ENCODE measurements at places on chromosomes 6 and 20.

GRCh38 chr6:105019285-105019684 lies 62.4 kb downstream of the LIN28B start:
- DNase-seq, result no peak

DNA sequence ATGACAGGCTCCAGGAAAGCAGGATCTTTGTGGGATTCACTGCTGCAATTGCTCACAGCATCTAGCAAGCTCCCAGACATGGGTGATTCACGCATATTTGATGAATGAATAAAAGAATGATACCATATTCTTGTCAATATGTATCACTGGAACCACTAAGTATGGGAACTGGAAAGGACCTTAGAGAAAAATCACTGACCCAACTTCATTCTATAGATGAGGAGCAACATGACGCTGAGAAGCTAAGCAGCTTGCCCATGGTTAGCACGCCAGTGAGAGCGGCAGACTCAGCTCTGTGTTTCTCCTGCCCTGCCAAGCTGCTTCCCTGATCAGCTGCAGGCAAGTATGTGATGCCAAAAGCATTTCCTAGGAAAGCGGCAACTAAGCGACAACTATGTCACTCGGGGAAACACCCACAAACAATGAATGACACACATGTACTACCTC lies 66.8 kb downstream of the PPP1R3G start:
- no peak for DNase-seq

DNA sequence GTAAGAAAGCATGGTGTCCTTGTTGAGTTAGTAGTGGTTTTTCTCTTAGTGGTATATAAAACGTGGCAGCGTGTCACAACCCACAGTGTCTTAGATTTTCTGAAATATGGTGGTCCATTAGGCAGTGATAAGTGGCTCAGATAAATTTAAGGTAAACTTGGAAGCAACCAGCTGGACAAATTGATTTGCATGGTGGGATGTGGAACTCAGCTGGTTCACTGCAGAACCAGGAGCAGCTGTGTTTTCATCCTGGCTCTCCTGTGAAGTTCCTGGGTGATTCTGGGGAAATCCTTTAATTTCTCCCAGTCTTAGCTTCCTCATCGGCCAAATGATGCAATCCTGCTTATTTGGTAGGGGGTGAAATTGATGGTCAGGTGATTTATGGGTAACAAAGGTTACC lies 32.9 kb upstream of the EEF1E1 start:
- DNase-seq, result no peak

GRCh38 chr6:148835920-148836441 lies 89.2 kb downstream of the UST start:
- peak; percentile 73 for DNase-seq

- DNase-seq, result no peak
These were observed 164.4 kb downstream of the CDKAL1 start for GRCh38 chr6:20698675-20699074.

DNA sequence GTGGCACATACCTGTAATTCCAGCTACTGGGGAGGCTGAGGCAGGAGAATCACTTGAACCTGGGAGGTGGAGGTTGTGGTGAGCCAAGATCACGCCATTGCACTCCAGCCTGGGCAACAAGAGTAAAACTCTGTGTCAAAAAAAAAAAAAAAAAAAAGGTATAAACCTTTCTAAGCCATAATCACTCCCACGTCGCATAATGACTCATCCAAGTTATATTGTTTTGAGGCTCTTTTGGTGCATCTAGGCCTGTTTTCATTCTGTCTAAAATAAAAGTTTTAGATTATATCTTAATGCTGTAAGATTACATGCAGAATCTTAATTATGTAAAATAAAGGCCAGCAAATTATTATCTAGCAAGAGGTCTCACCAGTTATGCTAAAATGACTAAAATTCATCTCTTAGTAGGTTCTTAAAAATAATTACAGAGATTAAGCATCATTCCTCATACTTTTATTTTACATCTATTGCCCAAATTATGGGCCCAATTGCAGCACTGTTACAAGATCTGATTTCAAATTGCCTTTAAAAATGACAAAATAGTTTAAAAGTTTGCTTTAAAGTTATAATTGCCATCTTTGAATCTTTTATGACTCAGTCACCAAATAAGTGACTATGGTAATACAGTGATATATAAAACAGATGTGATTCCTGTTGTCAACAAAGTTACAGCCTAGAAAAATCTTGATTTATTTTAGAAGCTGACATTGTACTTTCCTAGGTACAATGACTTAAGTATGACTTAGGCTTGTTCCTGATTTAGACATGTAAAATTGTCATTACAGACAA lies 10.4 kb upstream of the SUMO4 start:
- DNase-seq, result no peak

- DNase-seq, result peak; percentile 25
These were observed 87.7 kb downstream of the TMEM242 start for GRCh38 chr6:157235600-157236039.

GRCh38 chr6:4057036-4057435 lies 21.9 kb downstream of the FAM217A start:
- no peak for DNase-seq

- DNase-seq, result no peak
These were observed 738 bp downstream of the RALGAPB start for GRCh38 chr20:38473367-38473795.

DNA sequence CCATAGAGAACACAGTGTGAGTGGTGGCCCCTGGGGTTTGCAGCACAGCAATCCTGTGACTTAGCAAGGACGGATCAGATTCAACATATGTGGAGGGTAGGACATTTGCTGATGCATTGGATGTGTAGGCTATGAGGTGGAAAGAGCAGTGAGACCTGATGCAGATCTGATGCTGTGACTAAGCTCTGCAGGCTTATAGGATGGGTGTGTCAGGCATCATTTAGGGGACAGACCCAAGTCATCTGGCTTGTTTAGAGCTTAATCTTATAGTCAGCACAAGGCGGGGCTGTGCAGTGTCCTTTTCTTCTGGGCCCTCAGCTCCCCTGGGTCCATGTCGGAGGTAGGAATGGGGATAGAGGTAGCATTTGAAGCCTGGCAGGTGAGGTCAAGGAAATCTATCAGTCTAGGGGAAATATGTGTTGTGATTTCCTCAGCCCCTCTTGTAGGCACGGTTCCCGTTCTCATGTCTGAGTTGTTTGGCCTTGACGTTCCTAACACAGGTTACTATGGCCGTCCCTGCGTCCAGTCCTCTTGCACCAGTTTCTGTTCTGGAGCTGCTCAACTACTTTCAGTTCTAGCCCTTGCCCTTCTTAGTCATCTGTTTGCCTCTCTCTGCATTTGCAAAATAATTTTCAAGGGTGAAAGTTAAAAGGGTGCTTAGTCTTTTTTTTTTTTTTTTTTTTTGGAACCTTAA lies 15.6 kb upstream of the MAPRE1 start:
- DNase-seq, result no peak

- no peak for DNase-seq
These were observed 61.4 kb upstream of the UFL1 start for GRCh38 chr6:96460052-96460700.

GRCh38 chr6:13814938-13815575 lies 700 bp upstream of the MCUR1 start:
- DNase-seq, result no peak

- DNase-seq, result no peak
These were observed 31.8 kb downstream of the SAYSD1 start for GRCh38 chr6:39083231-39083634.

DNA sequence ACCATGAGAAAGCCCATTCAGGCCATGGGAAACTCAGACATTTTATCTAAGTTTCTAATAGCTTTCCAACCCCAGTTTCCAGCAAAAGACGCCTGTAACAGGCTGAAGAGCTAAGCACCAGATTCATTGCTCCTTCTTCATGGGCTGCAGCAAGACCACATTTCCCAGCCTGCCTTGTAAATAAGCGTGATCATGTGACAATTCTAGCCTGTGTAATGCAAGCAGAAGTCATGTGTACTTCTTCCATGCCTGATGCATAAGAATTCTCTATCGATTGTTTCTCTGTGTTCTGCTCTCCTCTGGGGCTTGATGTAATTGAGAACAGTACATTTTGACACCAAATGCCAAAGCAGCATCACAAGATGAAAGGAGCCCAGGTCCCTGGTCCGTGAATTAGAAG lies 6.8 kb downstream of the PCSK2 start:
- no peak for DNase-seq

DNA sequence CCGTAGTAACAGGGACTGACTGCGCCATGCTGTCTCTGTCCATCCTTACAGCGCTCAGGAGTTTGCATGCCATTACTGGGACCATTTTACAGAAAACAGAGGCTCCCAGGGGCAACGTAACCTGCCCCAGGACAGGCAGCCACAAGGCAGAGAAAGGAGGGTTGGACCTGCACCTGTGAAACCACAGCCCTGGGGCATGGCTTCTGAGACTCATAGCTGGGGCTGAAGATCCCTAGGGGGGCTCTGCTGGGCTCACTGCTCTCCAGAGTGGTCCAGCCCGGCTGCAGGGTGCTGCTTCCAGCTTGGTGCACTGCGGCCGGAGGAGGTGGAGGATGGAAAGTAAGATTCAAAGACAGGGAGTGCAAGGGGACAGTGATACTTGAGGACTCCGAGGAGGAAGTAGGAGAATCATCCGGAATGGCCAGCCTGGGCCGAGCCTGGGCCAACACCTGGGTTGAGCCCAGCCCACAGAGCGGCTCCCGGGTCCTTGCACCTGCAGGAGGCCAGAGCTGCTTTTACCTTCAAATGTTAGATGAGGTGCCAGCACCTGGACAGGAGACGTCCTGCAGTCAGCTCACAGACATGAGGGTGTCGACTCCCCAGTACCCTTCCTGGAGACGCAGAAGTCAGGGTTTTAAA lies 183.2 kb downstream of the CDH4 start:
- no peak for DNase-seq

GRCh38 chr6:52288841-52289240 lies 4.3 kb upstream of the MCM3 start:
- DNase-seq, result no peak

DNA sequence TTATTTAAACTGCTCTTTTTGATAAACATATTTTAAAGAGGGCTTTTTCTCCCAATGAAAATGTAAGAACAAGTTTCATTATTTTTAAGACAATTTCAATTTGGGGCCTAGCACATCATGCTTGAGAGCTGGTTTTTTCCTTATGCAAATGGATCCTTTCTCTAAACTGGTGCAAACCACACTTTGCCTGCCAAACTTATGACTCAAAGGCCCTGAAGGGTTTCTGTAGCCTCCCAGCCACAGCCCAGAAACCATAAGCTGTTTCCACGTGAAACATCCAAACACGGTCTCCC lies 451 bp upstream of the HSF2 start:
- no peak for DNase-seq

DNA sequence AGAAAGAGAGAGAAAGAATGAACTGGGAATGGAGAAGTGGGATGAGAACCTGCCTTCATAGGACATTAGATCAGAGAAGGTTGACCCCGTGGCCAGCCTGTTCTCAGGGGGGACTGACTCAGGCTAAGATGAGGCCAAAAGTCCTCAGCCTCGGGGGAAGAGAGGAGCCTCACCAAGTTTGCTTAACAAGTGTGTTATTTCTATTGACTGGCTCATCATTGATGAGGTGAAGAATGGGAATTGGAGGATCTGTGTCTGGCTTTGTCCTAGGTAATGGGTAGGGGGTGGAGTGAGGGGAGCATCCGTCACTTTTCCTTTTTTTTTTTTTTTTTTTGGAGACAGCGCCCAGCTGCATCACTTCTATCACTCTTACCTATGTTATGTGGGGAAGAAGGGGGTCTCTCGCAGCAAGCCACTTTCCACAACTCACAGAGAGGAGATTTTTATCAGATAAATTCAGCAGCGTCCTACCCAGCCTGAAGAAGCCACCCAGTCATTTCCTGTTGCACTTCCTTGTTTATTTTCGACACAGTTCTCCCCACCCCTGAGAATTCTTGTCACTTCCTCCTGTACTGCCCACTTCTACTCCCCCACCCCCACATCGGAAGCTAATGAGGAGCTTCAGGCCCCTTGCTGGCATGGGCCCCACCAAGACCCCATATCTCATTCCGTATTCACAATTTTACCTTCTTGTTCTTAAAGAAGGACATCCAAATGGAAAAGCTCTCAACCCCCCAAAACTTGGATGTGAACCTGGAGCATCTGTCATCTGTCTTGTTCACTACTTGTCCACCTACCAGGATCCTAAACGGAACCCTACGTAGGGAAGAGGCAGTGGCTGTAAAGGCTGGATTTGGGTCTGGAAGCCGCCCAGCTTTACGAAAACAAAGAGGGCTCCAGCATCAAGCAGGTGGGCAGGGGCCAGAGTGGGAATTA lies 2.8 kb upstream of the RNASET2 start:
- peak; percentile 60 for DNase-seq

DNA sequence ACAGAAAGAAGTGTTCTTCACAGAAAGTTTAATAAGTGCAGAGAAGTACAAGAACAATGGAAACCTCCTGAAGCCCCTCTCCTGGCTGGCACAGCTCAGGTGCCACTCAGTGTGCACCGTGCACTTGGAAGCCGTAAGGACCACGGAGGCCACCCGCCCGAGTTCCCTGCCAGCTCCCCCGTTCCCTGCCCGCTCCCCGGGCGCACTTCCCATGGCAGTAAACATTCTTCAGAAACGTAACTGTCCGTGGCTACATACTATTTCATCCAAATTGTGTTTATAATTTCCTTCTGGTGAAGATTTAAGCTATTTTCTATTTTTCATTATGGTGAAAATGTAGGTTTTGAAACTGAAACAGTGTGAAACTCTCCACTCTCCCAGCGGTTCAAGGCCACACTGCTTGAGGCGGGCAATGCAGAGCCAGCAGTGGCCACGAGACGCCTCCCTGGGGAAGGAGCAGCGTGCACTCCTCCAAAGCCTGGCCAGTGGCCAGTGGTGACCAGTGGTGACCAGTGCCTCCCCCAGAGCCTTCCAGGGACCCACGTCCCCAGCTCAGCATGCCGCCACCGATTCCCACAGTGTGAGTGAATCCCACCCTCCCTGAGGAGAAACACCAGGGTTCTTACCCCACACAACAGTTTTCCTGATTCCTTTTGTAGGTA lies 46.4 kb downstream of the TAF4 start:
- DNase-seq, result no peak

DNA sequence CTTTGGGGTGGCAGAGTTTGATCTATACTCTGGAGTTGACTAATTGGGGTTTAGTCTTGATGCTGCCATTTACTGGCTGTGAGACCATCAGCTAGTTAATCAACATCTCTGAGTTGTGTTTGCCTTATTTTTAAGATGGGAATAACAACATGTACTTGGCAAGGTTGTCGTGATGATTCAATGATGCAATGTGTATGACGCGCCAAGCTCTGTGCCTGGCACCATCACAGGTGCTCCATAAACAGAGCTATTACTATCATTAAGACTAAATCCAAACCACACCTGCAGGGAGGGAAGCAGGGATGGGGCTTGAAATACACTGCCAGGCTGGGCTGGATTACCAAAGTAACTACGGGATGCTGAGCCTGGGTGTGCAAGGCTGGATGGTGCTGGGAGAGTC lies 60.1 kb upstream of the E2F3 start:
- DNase-seq, result no peak

DNA sequence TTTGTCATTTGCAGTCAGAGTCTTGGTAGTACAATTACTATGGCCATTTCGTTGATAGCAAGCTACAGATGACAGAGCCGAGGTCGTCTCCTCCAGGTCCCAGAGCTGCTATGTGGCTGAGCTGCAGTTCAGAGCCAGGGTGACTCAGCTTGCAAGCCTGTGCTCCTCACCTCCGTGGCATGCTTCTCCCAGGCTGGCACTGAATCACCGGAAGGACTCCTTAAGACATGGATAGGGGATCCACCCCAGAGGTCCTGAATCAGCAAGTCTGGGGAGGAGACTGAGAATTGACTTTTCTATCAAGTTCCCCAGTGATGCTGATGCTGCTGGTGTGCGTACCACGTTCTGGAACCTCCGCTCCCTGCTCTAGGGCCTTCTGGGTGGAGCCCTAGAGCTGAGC lies 291.2 kb downstream of the CDH26 start:
- DNase-seq, result no peak

GRCh38 chr6:13558718-13559117 lies 15.7 kb upstream of the SIRT5 start:
- DNase-seq, result no peak

GRCh38 chr20:15643713-15644112 lies 929.5 kb downstream of the KIF16B start:
- DNase-seq, result no peak

All from activated CD4-positive, alpha-beta T cell treated with anti-CD3 and anti-CD28 coated beads, Interleukin-2, Interleukin-4, amounts not matched to agents 100 ng/mL and 50 ng/mL, durations not matched to agents 16 hours and 8 hours (primary cell).